ENCODE measurements at places on chromosomes 16 and 17.
A peak's percentile ranks its signal among the peaks of the same experiment; 100 is the strongest.

- no peak for DNase-seq
These were observed 2.9 kb downstream of the CCDC154 start for GRCh38 chr16:1441391-1441829.

DNA sequence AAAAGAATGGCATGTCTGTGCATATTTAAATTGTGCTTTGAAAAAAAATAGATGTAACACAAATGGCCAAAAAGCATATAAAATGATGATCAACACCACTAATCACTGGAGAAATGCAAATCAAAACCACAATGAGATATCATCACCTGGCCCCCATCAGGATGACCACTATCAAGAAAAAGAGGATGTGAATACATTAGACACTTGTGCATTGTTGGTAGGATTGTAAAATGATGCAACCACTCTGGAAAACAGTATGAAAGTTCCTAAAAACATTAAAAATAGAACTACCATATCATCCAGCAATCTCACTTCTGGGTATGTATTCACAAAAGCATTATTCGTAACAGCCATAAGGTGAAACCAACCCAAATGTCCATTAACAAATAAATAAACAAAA, 91.5 kb downstream of the SPAG9 start:
- DNase-seq: no peak

- DNase-seq: no peak
These were observed 11.9 kb downstream of the TBKBP1 start for GRCh38 chr17:47705536-47706530.

- DNase-seq: no peak
These were observed 4.6 kb downstream of the IFT20 start for GRCh38 chr17:28330671-28331070.

DNA sequence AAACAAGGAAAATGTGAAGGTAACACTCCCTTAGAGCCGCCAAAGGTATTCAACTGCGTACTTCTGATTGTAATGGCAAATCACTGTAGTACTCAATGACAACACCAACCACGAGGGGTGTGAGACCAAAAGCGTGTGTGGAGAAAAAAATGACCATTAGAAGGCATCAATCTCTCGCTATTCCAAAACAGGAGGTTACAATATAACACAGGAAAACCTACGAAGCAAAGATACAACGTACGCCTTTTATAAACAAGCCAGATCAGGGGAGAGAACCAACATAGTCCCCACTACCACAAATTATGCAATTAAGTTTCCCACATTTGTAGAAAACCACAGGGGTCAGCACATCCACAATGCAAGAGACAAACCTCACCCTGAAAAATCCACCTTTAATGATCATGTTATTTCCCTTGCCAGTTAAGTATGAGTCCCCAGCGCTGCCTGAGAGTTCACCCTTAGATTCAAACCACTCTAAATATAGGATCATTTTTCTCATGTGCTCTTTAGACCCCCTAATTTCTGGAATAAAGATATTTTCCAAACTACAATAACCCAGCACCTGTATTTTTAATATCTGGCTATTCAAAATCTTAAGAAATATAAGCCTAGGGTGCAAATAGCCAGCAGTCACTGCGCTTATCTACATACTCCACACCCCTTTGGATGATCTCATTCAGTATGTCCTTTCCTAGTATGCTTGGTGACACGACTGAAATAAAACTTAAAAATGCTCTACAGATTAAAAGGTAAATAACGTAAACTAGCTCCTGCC, 12.4 kb downstream of the TEX14 start:
- DNase-seq: no peak

DNA sequence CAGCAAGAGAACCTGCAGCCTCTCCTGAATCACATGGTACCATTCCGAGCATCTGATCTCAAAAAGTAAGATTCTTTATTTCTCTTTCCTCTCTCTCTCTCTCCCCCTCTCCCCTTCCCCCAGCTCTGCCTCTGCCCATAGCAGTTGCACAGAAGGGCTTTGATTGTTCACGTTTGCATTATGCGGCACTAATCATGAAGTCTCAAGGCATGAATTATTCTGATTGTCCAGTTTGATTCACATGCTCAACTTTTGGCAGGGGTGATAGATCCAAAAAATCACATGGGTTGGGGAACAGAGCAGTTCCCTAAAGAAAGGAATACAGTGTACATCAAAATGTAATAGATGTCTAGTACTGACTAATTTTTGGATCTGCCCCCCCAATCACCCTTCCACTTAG, 380.0 kb upstream of the SOX9 start:
- DNase-seq: no peak

GRCh38 chr16:80932708-80933095, 74.0 kb downstream of the CMC2 start:
- DNase-seq: no peak

DNA sequence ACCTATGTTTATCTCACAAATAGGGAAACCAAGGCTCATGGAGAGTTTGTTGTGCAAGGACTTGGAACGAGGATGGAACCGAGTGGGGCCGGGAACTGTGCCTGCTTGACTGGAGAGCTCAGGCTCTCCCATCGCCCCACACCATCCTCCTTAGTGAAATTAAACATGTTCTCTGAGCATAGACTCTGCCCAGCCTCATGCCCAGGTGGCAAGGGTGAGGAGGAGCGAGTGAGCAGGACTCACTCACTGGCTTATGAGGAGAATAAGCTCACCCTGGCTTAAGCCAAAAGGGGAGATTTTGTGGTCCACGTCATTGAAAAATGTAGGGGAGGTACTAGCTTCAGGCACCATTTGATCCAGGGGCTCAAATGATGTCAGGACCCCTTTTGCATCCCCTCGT, 44.8 kb downstream of the NKD1 start:
- no peak for DNase-seq

GRCh38 chr16:70437017-70437581, 1.8 kb downstream of the ST3GAL2 start:
- no peak for DNase-seq

GRCh38 chr16:74249846-74250245, 46.8 kb upstream of the PSMD7 start:
- no peak for DNase-seq

- DNase-seq: no peak
These were observed 5.0 kb downstream of the ABHD15 start for GRCh38 chr17:29561554-29562517.

DNA sequence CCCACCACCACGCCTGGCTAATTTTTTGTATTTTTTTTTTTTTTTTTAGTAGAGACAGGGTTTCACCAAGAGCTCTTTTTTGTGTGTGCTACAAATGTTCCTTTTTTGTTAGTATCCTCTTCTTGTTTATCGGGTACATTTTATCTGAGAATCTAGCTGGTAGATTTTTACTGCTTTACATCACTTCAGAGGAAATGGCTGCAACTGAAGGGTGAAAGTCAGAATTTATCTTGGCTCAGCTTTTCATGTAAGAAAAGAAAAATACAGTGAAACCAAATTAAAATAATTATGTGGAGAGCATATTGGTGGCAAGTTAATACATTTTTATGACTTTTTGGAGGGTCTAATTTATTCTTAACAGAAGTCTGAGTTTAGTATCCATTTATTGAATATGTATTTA, 26.0 kb downstream of the CBFB start:
- DNase-seq: no peak

- no peak for DNase-seq
These were observed 1.3 kb downstream of the SMTNL2 start for GRCh38 chr17:4585638-4585994.

DNA sequence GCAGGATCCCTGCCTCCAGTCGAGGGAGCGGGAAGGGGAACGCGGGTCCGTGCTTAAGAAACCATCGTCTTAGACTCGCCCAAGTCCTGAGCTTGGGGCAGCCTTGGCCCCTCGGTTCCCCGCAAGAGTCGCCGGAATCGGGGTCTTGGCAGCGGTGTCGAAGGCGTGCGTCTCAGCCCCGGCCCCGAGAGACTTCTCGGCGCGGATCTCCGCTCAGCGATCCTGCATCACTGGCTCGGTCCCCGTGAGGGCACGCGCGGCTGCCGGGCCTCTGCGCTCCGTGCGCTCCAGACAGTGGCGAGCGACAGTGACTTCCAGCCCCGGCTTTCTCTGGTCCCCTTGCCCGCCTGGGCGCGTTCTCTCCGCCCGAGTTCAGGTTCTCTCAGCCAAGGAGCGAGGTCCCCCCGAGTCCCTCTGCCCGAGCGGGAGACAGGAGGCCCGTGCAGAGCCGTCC, 380 bp downstream of the HS3ST3A1 start:
- DNase-seq: no peak

DNA sequence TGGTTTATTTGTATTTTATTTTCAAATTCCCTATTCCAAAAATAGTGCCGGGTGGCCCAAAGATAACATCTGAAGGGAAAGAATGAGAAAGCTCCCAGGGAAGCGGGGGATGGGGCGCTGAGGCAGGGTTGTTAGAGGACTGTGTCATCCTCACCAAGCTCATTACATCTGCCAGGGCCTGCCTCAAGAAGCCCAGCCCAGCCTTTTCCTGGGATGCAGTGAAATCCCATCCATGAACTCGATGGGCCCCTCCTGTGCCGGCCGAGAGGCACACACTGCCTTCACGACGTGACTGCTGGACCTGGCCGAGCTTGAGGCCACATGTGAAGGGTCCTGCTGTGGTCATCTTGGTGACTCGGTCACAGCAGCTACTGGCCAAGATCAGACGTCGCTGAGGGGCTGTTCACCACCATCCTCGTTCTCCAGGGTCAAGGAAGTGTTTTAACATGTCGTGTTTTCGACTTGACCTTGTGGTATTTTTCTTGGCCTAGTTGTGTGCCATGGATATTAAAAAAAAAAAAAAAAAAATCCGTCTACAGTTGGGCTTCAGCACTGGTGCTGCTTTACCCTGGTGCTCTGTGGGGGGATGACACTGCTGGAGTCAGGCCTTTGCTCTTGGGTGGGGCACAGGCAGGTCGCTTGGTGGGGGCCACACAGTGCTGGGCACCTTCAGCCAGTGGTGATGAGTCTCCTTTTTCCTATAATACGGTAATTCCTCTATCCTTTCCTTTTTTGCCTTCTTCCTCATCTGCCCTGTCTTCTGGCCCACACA, 4.9 kb downstream of the TIMM22 start:
- DNase-seq: no peak

- DNase-seq: no peak
These were observed 2.3 kb upstream of the SCPEP1 start for GRCh38 chr17:56975656-56976055.

GRCh38 chr17:78357177-78357586, 2.7 kb downstream of the SOCS3 start:
- DNase-seq: no peak

- no peak for DNase-seq
These were observed 190.0 kb upstream of the CIBAR2 start for GRCh38 chr16:85302018-85302847.

GRCh38 chr17:7224661-7225111, 4.9 kb downstream of the ACADVL start:
- no peak for DNase-seq

DNA sequence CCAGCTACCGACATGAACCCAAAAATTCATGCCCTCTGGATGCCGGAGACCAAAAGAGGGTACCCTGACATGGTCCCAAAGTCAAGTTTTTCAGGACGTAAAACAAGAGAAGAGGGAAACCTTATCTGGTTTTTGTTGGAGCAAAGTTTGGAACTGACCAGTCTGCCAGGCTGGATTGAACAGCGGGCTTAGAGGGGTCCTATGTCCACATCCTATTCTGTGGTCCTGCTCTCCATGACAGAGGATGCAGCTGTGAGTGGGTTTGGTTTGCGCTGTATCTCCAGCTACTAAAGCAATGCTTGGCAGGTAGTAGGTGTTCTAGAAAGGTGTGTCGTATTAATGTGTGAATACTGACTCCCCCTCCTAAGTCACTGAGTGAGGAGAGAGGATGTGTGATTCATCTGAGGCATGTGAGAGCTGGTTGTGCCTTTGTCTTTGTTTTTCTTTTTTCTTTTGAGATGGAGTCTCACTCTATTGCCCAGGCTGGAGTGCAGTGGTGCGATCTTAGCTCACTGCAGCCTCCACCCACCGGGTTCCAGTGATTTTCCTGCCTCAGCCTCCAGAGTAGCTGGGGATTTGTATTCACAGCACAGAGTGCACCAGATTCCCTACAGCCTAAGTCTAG, 31.0 kb downstream of the PMM2 start:
- DNase-seq: no peak

DNA sequence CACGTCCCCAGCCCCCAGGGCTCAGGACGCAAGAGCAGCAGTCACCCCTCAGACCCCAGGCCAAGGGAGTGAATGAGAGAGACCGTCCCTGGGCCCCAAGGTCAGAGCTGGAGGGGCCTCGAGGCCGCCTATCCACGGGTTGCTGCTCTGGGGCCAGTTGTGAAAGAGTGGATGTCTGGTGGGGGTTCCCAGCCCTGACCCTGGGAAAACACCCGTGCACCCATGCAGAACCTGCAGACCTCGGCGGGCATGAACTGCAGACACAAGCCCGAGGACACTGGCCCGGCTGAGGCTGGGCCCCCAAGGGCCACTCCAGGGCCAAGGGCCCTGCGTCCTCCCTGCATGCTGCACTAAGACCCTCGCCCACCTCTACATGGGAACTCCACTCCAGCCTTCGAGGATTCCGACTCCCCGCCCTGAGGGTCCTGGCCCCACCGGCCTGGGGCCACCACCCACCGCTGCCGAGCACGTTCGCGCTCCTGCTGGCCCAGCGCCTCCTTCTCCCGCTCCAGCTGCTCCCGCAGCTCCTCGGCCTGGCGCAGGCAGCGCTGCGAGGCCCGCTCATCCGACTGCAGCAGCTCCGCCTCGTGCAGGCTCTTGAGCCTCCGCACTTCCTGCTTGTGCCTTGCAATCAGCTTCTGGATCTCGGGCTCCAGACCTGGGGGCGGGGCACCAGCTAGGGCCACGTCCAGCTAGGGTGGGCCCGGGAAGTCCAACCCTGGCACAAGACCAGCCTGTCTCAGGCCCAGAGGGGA, 27.6 kb upstream of the AATK start:
- no peak for DNase-seq

DNA sequence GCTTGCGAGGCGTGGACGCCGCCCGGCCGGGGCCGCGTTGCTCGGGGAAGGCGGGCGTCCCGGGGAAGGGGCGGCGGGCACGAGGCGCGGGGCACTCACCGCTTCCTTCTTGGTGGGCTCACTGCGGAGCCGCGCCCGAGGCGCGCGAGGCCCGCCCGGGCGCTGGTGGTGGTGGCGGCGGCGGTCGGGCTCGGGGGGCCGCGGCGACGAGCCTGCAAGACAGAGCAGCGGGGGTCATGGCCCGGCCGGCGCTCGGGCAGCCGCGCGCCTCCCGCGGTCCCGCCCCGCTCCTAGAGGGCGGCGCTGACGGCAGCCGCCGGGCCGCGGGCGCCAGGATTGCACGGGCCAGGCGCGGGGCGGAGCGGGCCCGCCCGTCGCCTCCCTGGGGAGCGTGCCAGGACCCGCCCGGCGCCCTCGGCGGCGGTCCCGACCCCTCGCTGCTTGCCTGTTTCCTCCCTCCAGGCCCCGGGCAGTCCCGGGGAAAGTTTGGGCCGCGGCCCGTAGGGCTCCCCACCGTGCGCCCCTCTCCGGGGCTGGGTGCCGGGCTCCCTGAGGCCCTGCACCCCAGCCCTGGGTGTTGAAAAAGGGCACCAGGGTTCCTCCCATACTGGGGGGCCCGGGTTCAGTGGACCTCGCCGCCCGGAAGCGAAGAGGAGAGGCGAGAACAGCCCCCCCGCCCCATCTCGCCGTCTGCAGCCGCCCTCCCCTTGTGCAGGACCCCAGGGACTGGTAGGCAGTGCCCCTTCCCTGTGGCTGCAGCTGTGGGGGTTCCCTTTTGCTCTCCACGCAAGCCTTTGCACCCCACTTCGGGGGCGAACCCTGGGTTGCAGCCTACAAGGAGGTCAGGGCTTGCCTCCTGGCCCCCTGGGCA, at the start of gene C16orf74:
TSS of gene C16orf74 (minus strand) at position 270 of the 871 bp plus-strand sequence. CDS start 15,879 bp downstream, outside the sequence.
- DNase-seq: no peak

GRCh38 chr17:32486701-32487472, at the start of gene CDK5R1:
CDK5R1 (plus strand) TSS chr17:32486993; CDS start chr17:32487621, 628 bp downstream.
- peak; percentile 47 for DNase-seq
